ENCODE measurements at places on chromosomes 7 and 10. TPM values are rescaled to one million over a fixed set of nuclear protein-coding genes. Genes with fewer than 3 reads are reported as not detected.

DNA sequence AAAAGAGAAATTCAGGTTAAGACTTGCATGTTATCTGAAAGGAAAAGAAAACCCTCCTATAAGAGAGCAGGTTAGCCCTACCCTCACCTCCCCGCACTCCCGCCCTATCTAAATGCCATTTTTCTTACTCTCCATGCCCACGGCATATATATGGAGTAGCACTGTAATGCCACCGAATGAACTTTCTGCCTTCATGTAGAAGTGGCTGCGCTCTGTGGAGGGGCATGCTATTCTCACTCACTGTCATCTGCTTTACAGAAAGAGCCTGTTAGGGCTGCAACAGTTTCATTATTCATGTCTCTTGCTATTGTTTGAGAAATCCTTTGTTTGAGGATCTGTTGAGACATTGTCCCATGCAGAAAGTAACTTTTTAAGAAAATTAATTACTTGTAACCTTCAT is 1190.6 kb downstream of the SORCS1 start:
- DNase-seq, result no peak

GRCh38 chr7:141295367-141295895 is 221.6 kb downstream of the TMEM178B start:
- no peak for DNase-seq

PIK3AP1 gene
- 5.6 TPM for total RNA-seq

GPR141 gene
- not detected for total RNA-seq

THNSL1 gene
- 17.9 TPM for total RNA-seq

DNA sequence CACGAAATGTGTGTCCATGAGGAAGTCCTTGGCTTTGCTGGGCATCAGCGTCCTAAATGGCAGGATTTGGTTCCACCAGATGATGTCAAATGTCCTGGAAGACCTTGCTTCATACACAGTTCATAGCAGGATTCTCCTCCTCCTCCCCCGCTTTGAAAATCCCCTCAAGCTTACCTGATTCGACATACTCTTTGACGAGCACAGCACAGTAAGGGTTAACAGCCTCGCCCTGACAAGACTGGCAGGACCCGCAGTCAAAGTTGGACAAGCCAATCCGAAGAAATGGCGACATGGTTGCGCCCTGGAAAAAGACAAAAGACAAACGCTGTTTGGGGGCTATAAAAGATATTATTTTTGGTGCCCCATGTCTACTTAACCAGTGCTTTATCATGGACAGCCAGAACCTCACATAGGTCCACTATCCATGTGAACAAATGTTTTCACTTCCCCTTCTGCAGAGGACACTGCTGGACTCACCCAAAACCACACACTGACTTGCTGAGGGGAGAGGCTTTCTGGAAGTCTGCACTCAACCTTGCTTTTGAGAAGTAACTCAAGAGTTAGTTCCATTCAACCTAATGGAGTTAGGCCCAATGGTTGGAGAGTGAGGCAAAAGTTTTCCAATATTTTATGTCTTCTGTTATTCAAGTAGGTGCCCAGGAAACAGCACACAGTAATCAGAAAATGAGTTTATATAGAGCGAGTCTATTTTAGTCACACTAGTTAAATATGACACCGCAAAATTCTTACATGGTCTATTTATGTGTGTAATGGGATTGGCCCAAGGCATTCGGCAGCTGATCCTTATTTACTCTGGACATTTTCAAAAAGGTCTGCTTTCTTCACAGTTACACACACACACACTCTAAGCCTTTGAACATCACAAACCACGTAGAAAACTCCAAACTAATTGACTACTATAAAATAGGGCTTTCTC is 65.0 kb downstream of the PRKCQ start:
- DNase-seq, result no peak

GRCh38 chr7:37187179-37187578 is 261.5 kb downstream of the ELMO1 start:
- no peak for DNase-seq

COL1A2 gene
- total RNA-seq, result 124 TPM

BLNK gene
- total RNA-seq, result 0.78 TPM

GRCh38 chr10:66822801-66823200 is 103.0 kb upstream of the LRRTM3 start:
- no peak for DNase-seq

GRCh38 chr7:119594956-119595355 is 678.0 kb upstream of the KCND2 start:
- no peak for DNase-seq

DNA sequence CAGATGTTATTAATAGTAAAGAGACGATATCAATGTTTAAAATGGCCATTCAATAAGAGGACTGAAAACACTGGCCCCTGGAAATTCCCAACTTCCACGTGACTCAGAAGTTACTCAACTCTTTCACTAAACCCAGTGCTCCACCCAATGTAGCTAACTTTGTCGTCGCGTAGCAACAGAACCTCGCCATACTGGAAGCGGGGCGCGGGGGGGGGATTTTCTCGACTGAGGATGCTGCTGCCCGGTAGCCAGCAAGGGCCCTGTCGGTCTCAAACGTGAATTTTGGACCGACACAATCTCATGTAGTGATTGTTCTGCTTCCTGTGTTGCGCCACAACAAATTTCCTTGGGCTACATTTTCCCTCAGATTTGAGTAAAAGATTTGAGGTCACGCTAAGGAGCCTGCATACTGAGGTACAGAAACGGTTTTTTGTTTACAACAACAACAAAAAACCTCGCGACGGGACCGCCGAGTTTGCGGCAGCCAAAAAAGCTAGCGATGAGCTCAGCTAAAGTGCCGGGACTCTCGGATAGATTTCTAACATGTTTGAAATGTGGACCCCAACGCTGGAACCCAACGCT is 977 bp upstream of the SFR1 start:
- peak; percentile 50 for DNase-seq

DNA sequence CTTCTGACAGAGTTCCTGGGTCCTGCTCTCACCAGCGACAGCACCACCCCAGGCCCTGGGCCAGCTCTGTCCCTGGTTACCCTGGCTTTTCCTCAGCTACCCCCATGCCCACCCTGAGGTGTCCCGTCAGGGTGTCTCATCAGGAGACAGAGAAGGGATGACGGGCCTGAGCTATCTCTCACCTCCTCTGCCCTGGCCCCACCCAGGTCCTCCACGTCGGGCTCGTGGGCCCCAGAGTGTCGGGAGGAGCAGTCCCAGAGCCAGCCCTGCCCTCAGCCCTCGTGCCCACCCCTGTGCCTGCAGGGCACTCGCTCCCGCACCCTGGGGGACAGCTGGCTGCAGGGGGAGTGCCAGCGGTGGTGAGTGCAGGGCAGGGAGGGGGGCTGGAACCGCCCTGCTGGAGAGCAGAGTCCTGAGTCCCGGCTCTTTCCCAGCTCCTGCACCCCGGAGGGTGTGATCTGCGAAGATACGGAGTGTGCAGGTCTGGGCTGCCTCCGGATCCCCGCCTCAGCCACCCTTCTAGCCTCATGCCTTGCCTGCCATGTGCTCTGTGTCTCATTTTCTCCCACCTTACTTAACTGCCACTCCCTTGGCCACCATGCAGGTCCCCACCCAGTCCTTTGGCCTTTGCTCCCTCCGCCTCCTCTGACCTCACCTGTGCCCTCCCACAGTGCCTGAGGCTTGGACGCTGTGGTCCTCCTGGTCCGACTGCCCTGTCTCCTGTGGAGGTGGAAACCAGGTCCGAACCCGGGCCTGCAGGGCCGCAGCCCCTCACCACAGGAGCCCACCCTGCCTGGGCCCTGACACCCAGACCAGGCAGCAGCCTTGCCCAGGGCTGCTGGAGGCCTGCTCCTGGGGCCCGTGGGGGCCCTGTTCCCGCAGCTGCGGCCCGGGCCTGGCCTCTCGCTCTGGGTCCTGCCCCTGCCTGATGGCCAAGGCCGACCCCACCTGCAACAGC is 16.7 kb upstream of the ZNF862 start:
- DNase-seq, result no peak

TFPI2 gene
- total RNA-seq, result 0.31 TPM

GRCh38 chr10:132152896-132153580 is 33.7 kb upstream of the DPYSL4 start:
- DNase-seq, result no peak

DNA sequence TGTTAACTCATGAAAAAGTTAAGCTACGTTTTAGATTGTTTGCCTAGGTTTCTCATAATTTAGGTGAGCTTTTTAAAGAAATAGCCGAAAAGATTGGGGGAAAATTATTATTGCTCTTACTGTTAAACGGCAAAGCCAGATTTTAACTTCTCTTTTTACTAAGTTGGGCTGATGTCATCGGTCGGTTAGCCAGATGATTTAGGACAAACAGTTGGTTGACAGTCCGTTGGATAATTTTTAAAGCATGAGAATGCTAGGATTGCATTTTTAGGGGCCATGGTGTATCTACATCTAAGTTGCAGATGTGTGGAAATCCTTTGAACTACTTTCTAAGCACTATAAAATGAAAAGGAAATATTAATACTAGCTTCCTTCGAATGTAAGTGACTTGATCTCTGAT is 280.9 kb upstream of the AKR1E2 start:
- no peak for DNase-seq

DNA sequence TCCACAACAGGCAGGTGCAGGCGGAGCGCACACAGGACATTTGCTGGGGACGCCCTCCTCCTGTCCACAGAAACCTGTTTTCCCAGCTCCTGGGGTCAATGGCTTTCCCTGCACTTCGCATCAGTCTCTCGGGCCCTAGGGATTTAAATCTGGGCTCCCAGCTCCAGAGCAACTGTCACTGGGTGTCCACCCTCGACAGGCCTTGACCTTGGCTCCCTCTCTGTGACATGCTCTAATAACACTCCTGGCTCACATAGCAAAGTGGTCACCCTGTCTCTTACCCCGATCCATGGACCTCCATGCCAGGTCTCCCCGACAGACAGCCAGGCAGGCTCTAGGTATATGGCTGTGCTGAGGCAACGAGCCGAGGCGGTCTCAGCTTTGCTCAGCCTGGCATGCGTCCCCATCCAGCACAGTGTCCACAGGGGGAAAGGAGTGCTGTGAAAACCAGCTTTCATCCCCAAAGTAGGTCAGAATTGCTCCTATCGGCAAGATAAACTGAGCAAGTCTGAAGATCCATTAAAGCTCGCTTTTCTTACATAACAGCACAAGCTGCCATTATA is 195.6 kb downstream of the TNS3 start:
- no peak for DNase-seq

MKI67 gene
- total RNA-seq, result 1.7 TPM

DNA sequence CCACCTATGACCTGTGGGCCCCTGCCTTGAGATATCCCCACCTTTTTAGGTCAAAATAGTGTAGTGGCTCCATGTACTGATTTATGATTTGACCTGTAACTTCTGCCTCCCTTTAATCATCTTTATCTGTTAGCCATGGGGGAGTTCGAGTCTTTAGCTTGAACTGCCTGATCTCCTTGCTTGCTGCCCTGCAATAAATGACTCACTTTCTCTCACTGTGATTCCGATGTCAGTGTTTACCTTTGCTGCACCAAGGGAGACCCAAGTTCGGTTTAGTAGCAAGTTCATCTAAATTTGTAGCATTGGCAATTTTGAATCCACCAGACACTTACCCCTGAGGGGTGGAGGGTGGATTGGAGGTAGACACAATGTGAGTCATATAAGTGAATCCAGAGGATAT is 814.6 kb upstream of the AUTS2 start:
- DNase-seq, result no peak

DNA sequence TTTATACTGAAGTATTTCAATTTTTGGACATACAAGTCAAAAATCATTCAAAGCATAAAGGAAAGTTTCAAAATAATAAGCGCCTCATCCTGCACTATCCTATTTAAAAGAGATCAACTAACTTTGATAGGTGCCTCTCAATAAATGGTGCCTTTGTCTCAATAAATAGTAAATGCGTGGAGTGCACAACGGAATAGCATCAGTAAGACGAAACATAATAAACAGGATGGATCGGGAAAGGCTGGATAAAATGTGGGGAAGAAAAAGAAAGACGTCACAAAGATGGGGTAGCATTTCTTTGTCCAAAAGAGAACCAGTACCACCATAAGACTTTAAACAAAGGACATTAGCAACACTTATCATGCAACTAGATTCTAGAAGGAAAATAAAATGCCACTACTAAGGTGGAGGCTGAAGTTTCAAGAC is 571 bp upstream of the PRKAR2B start:
- DNase-seq, result no peak

GJC3 gene
- total RNA-seq, result 0.47 TPM

DNA sequence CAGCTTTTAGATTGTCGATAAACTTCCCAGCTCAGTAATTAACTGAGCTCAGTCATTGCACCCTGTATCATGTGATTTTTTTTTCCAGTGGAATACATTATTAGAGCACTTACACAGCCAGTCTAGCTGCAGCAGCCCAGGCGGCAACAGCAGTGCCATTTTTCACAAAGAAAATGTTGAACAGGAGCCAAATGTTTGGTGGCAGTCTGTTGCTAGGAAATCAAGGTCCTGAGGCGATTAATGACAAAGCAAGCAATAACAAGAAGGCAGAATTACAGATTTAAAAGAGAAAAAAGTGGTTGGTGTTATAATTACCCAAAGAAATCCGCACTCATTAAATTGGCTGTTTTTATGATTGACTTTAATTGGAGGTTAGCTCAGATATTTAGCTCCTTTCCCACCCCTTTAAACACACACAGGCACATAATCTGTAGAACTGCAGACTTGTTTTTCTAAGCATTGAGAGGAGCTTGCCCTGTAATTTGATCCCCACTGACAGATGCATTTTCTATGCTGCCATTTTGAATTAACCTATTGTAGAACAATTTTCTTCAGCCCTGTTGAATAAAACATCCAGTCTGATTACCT is 267.4 kb downstream of the ADK start:
- DNase-seq, result peak; percentile 2

GRCh38 chr7:17685141-17685540 is 255.2 kb downstream of the SNX13 start:
- no peak for DNase-seq

TSPAN12 gene
- total RNA-seq, result 7.2 TPM

TCAF1 gene
- total RNA-seq, result 178 TPM

GRCh38 chr7:120829487-120829886 is 28.5 kb downstream of the TSPAN12 start:
- no peak for DNase-seq

GRK5 gene
- 17.3 TPM for total RNA-seq
